Occipital lobe (tissue), 3 donors: ENCODE measurements at places on chromosomes 4 and X.

- DNase-seq = peak; percentile 57
Measured at GRCh38 chr4:26992657-26993361, 132.2 kb downstream of the STIM2 start.

- no peak for DNase-seq
Measured at GRCh38 chr4:25993395-25994185, 79.6 kb downstream of the SMIM20 start.

DNA sequence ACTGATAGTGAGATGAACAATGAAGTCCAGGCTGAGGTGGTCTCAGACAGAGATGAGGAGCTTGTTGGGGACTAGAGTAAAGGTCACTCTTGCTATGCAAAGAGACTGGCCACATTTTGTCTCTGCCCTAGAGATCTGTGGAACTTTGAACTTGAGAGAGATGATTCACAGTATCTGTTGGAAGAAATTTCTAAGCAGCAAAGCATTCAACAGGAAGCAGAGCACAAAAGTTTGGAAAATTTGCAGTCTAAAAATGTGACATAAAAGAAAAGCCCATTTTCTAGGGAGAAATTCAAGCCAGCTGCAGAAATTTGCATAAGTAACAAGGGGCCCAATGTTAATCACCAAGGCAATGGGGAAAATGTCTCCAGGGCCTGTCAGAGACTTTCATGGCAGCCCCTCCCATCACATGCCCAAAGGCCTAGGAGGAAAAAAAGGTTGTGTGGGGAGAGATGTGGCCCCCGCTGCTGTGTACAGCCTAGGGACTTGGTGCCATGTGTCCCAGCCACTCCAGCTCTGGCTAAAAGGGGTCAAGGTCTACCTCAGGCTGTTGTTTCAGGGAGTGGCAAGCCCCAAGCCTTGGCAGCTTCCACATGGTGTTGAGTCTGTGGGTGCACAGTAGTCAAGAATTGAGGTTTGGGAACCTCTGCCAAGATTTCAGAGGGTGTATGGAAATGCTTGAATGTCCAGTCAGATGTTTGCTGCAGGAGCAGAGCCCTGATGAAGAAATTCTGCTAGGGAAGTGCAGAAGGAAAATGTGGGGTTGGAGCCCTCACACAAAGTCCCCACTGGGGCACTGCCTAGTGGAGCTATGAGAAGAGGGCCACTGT, 262.8 kb downstream of the DKK2 start:
- no peak for DNase-seq

GRCh38 chrX:14913241-14913640, 40.0 kb downstream of the MOSPD2 start:
- no peak for DNase-seq

GRCh38 chrX:78997870-78998558, 52.8 kb downstream of the P2RY10 start:
- DNase-seq = no peak

- no peak for DNase-seq
Measured at GRCh38 chrX:103754401-103754800, 22.2 kb upstream of the PLP1 start.

- DNase-seq = no peak
Measured at GRCh38 chr4:134708616-134709015, 507.0 kb upstream of the PABPC4L start.

GRCh38 chrX:73765776-73766430, 202.9 kb downstream of the CHIC1 start:
- DNase-seq = no peak

DNA sequence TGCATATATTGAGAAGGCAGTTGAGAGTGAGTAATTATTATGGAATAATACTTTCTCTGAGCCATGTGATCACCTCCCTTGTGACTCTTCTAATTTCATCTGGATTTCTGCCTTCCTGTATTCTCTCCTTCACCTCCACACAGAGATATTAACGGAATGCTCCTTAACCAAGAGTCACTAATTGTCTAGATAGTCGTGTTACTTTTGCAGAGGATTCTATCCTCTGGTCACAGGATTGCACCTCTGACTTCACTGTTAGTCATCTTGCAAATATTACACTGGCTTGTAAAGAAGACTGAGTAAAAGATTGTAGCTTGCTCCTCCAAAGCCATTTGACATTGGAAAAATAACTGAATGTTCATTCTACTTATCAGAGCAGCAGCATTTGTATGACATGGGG, 160.9 kb downstream of the SH2D1A start:
- DNase-seq = no peak

GRCh38 chr4:6643141-6643847, 2.8 kb downstream of the MRFAP1 start:
- no peak for DNase-seq

GRCh38 chrX:78377186-78377585, 49.8 kb upstream of the CYSLTR1 start:
- no peak for DNase-seq

- DNase-seq = no peak
Measured at GRCh38 chr4:74096265-74096980, 2.6 kb downstream of the CXCL2 start.

- DNase-seq = no peak
Measured at GRCh38 chrX:88883200-88883599, 136.2 kb downstream of the CPXCR1 start.

GRCh38 chr4:19905024-19905423, 346.7 kb upstream of the SLIT2 start:
- no peak for DNase-seq
